COR-L47 (cell line): ENCODE measurements at places on chromosomes 3 and 15.
A peak's percentile ranks its signal among the peaks of the same experiment; 100 is the strongest.

DNA sequence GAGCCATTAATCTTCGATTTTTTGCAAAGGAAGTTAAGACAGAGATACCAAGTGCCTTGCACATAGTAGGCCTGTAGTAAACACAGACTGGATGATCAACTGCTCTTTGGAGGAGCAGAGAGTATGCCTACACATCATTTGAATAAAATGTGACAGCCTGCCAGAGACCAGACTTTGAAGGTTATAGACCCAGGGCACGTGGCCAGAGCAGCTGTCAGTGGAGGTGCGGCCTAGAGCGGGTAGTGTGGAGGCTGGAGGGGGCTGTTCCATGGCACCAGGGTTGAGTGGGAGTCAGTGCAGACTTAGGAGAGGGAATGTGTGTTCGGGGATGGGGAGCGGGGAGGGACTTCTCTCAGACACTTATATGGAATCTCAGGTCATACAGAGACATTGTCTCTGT, 80.8 kb downstream of the SMAD3 start:
- DNase-seq = no peak

GRCh38 chr3:78738833-78739232, 1029.0 kb downstream of the ROBO1 start:
- no peak for DNase-seq

GRCh38 chr15:82647835-82648256, 683 bp upstream of the CPEB1 start:
- no peak for DNase-seq

- peak; percentile 51 for DNase-seq
Observed at GRCh38 chr3:8443829-8444791, 57.5 kb upstream of the LMCD1 start.

GRCh38 chr15:37099319-37100108, 835 bp downstream of the MEIS2 start:
- peak; percentile 37 for DNase-seq

DNA sequence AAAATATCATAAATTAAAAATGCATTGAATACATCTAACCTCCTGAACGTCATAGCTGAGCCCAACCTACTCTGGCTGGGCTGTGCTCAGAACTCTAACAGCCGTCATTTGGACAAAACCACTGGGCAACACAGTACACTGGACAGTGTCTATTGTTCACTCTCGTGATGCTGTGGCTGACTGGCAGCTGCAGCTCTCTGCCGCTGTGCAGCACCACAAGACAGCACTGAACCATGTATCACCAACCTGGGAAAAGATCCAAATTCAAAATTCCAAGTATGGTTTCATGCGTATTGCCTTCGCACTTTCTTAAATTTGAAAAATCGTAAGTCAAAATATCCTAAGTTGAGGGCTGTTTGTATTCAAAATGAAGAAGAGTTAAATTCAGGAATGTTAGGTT, 145.1 kb upstream of the CNTN4 start:
- no peak for DNase-seq

- no peak for DNase-seq
Observed at GRCh38 chr3:120766576-120766975, 24.0 kb downstream of the GTF2E1 start.
